Activated naive CD8-positive, alpha-beta T cell treated with anti-CD3 and anti-CD28 coated beads for 36 hours (primary cell): ENCODE measurements at places on chromosomes 7 and 10.

DNA sequence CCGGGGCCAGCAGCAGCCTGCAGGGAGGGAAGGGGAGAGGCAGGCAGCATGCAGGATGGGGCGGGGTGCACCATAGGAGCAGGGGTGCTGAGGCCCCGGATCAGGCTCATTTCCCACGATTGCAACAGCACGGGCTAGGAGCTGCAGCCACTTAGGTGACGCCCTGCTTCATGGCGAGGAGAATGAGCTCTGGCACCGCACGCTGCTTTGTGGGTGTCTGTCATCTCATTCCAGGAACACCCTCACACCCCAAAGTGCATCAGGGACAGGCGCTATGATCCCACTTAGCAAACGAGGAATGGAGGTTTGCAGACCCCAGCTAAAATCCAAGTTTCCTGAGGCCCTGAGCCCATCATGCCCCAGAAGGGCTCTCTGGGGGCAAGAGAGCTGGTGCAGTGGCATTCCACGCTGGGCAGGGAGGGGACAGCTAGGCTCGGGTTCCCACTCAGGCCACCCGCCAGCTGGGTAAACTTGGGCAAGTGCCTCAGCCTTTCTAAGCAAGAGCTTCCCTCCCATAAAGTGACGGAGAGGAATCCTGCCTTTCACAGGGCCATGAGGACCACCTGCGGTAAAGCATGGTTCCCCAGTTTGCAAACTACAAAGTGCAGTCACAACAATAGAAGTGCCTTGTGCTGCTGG lies 9.3 kb downstream of the KCNH2 start:
- DNase-seq, result no peak

GRCh38 chr10:7389346-7389745 lies 21.5 kb downstream of the SFMBT2 start:
- DNase-seq, result no peak

- DNase-seq, result peak; percentile 4
Measured at GRCh38 chr10:68208424-68209042, 23.4 kb downstream of the ATOH7 start.

DNA sequence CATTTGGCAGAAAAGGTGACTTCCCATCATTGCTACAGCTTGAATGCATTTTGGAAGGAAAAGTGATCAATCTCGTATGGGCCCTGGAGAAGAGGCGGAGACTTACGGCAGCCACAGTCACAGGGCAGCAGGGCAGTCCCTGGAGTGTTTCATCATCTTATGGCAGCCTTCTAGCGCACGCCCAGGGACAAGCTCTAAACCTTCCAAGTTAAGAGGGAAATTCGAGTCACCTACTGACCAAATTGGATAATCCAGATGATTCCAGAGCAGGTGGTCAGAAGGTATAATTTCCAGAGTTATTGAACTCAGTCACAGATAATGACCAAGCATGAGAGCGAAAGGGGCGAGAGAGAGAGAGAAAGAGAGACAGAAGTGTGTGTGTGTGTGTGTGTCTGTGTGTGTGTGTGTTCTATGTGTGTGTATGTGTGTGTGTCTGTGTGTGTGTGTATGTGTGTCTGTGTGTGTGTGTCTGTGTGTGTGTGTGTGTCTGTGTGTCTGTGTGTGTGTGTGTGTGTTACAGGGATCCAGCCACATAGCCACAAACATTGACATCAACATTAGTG lies 123.7 kb upstream of the ADAM12 start:
- DNase-seq, result no peak

DNA sequence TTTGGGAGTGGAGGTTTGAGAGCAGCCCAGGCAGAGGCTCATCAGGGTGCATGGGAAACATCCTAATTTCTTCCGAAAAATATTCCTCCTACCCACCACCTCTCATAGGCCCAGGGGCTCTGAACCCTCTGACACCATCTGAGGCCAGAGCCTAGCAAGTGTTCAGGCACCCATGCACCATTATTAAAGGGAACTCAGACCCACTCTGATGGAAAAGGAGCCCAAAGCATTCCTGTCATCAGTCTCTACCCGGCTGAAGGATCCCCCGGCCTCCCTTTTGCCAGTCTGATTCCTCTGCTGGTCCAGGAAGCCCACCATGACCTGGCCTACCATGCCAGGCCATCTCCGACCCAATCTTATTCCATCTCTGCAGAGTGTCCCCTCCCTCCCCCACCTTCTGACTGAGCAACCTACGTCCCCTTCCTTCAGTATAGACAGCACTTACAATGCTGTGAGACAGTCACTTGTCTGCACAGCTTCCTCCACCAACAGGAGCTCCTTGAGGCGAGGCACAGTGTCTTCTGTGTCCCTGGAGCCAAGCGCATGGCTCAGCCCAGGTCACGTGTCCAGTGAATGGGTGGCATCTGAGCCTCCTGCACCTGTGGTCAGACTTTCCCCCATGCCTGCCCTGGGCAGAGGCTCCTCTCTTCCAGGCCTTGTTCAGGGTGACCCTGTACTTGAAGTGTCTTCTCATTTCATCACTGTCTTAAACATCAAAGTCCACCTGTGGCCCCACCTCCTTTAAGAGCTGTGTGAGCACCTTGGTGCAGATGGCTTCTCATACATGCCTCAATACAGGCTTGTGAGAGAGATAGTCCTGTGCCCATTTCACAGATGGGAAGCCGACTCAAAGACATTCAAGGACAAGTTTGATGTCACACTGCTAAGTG lies 889 bp upstream of the GPR15LG start:
- no peak for DNase-seq

DNA sequence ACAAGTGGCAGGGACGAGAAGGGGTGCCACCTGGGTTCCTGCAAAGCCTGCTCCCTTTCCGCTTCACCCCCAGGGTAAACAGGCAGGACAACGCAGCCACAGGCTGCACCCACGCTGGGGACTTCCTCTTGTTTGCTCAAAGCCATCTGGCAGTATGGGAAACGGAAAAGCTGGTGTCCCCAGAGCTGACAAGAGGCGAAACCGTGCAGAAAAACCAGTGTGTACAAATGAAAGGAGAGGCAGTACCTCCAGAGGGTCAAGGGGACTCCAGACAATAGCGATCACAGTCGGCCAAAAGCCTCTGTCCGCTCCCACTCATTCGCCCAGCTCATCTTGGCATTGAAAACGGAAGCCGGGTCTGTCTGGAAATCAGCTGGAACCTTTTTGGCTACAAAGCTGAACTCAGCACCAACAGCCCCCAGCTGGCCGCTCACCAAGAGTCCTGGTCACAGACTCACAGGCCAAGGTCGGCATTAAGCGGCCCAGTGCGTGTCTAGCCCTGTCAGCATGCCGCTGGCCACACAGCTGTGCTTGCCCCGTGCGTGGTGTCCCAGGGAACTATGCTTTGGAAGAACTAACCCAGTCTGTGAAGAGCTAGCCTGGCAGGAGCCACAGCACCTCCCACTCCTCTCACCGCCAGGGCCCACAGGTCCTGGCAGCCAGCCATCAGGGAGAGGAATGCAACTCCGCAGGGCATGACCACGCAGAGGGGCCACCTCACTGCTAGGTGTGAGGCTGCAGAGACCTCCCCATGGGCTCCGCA lies 10.4 kb downstream of the TNS3 start:
- DNase-seq, result no peak

DNA sequence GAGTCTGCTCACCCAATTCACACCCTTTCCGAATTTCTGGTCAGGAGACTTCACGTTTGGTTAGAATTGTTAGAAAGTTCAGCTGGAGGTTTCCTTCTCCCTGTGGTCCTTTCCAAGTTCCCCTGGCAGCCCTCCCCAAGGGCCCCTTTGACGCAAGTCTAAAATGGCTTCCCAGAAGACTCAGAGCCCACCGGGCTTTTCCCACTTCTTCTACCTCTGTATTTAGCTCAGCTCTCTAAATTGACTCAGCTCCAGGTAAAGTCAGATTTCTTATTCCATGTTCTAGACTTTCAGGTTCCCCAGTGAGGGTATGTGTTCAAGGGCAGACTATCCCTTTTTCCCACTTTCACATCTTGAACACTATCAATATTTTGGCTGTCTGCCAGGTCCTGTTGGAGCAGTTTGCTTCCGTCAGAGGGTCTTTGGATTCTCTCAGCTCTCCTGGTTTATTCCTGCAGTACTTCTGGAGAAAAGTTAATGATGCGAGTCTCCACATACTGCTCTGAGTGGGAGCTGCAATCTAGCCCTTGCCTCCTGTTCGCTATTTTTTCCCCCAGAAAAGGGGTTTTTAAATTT lies 53.1 kb upstream of the ZNF273 start:
- DNase-seq, result no peak

GRCh38 chr10:101225846-101226421 lies 3.3 kb downstream of the LBX1 start:
- no peak for DNase-seq

DNA sequence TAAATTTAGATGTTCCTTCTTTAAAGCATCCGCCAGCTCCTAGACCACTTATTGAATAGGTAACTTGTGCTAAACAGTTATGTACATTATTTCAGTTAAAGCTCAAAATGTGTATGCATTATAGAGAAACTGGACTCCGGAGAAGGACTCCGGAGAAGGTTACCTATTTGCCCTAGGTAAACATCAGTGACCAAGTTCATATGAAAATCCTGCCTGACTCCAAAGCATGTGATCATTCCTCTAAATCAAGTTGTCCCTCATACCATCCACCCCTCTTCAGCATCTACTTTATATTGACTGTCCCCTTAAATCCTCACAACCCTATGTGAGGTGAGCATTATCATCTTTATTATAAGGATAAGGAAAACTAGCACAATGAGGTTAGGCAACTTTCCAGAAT lies 147.5 kb downstream of the SRPK2 start:
- DNase-seq, result no peak

- DNase-seq, result no peak
Measured at GRCh38 chr10:124204726-124205125, 111.3 kb upstream of the CHST15 start.

- DNase-seq, result no peak
Measured at GRCh38 chr7:47453093-47454061, 128.5 kb downstream of the TNS3 start.

DNA sequence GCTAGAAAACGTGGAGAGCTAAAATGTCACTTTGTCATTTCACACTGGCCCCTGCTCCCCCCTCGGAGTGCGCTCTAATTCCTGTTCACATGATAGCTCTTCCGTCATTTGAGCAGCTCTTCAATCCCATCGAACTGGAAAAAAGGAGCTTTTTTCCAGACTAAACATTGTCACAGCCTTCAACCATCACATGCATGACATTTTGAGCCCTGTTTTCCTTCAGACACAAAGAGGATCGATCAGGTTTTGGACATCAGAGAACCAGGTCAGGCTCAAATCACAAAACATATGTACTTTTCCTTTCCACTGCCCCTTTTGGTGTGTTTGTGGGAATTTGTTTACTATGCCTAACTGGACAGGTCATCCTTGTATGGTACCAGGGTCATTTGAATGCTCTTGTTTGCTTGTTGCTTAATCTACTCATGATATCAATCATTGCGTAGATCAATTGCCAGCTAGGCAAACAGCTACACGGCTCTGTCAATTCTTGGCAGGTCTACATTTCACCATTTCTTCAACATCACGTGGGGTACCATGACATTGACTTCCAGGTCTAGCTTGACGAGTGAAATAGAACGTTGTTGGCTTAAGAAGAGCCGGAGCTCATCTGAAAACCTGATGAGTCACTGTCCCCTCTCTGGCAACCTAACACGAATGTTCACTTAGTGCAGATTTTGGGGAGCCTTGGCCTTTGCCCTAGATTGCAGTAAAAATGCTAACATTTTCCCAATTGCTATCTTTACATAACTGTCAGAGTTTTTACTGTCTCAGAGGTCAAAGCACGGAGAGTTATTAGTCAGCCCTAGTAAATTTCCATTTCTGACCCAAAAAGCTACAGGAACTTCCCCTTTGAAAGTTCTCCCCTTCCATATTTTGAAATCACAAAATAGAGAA lies 87.3 kb downstream of the LYZL2 start:
- DNase-seq, result no peak

DNA sequence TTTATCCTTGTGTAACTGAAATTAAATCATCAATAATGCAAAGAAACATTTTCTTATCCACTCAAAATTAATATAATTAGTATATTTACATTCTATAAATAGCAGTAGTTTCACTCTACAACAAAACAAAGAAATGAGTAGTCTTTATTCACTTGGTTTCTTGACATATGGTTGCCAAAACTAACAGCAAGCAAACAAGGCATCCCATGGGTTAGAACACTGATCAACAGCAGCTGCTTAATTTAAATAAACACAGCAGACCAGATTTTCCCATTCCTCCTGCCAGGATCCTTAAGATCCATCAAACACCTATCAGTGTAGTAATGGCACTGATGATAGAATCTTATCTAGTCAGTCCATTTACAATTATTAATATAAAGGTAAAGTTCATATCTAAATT lies 22.1 kb downstream of the NCAPG2 start:
- no peak for DNase-seq

- DNase-seq, result no peak
Measured at GRCh38 chr10:107440741-107441140, 276.2 kb upstream of the SORCS1 start.

DNA sequence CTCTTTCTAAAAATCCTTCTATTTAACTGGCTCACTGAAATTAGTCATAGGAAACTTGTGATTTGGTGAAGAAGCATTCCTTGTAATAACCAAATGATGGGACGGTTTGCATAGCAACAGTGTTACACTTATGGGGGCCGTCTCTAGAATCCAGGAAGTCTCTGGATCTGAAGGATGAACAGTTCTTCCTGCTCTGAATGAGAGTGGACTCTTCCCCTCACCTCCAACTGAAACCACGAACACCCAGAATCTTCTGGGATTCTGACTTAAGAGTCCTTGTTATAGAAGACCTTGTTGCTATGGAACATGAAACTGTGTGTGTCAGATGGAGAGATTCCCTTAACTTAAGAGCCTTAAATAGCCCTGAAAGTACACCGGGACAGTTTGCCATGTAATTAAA lies 23.2 kb downstream of the NOLC1 start:
- DNase-seq, result no peak

- DNase-seq, result no peak
Measured at GRCh38 chr7:20749906-20750305, 36.8 kb downstream of the SP8 start.

DNA sequence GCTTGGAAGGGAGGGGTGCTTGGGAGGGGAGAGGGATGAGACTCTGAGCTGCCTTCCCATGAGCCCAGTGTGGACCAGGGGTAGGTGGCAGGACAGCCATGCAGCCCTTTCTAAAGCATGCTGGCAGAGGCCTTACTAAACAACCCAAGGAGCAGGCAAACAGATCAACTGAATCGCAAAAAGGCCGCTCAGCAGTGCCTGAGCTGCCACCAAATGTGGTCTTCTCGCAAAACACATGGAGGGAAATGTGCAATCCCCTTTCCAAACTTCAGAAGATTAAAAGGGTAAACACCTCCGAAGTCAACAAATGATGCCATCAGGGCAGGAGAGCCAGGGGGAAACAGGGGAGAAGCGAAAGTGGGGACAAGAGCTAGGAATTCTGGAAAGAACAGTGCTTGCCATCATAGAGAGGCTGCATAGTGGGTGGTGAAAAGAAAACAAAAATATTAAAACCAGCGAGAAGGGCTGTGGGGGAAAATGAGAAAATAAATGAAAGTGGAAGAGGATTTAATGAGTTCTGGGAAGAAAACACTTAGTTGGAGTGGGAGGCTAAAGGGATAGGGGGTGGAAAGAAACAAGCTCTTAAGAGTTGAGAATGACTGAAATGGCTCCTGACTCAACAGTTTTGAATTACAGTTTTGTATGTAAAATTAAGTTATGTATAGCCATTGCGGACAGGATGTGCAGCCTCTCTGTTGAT lies 62.2 kb upstream of the ZNF32 start:
- DNase-seq, result no peak

GRCh38 chr7:157544980-157545680 lies 208.3 kb downstream of the DNAJB6 start:
- no peak for DNase-seq
